ENCODE measurements at places on chromosomes 3 and 15.
A peak's percentile ranks its signal among the peaks of the same experiment; 100 is the strongest.

- DNase-seq = no peak
Observed at GRCh38 chr3:24457719-24458118, 36.9 kb downstream of the THRB start.

GRCh38 chr15:33328106-33328505 lies 17.3 kb downstream of the RYR3 start:
- no peak for DNase-seq

- no peak for DNase-seq
Observed at GRCh38 chr3:12992629-12993516, 80.4 kb downstream of the IQSEC1 start.

- DNase-seq = no peak
Observed at GRCh38 chr3:72613871-72614270, 234.4 kb downstream of the SHQ1 start.

DNA sequence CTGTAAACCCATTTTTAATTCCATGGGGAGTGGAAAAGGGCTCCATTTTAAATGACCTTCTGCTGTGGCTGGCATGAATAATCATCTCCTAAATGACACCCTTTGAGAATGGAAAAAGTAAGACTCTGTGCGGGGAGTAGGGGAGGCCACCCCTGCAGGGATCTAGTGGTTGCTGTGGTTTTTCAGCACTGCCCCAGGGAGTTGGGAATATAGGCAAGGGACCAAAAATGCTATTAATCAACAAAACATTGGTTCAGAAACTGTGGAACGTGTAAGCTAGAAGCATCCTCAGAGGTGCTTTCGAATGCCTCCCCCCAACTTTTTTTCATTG lies 30.1 kb upstream of the ADAMTS7 start:
- DNase-seq = no peak

DNA sequence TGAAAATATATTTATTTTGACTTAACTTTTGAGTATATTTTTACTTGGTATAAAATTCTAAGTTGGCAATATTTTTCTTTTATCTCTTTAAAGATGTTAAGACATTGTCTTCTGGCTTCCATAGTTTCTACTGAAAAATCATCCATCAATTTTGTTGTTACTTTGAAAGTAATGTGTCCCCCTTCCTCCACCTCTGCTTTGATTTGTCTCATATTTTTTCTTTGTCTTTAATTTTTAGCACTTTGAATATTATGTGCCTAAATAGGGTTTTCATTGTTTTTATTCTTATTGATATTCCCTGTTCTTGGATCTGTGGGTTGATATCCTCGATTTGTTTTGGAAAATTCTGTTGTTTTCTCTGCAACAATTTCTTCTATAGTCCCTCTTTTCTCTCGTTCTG lies 157.4 kb downstream of the CD47 start:
- no peak for DNase-seq

DNA sequence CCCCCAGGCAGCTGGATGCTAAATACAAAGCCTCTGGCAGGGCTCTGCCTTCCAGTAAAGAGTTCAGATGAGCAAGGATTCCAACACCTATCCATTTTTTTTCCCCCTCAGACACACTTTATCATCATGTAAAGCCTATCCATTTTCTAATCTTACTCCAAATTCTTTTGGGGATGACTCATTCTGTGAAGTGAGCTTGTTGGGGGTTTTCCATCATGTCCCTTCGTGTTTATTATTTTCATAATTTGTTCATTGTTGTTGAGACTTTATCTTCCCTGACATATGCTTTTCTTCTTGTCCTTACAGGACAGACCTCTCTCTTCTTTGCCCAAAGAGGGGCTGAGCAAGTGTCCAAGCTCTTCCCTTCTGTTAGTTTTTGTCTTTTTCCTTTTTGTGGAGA lies 34.7 kb upstream of the SH3BP5 start:
- no peak for DNase-seq

GRCh38 chr3:54967731-54968161 lies 39.9 kb upstream of the LRTM1 start:
- no peak for DNase-seq

DNA sequence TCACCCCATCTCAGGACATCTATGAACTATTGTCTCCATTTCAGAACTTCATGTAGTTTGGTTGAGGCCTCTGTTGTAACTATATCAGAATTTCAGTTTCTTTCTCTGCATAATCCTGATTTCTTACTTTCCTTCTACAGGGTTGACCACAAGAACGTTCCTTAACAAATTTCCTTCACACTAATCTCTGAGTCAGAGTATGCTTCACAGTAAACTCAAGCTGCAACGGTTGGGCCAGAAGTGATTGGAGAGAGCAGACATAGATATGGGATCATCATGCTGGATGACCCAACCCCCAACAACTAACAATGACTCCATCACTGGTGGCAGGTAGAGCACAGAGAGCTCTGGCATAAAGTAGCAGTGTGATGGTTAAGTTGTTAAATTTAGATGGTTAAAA lies 128.8 kb upstream of the OSTN start:
- DNase-seq = no peak

DNA sequence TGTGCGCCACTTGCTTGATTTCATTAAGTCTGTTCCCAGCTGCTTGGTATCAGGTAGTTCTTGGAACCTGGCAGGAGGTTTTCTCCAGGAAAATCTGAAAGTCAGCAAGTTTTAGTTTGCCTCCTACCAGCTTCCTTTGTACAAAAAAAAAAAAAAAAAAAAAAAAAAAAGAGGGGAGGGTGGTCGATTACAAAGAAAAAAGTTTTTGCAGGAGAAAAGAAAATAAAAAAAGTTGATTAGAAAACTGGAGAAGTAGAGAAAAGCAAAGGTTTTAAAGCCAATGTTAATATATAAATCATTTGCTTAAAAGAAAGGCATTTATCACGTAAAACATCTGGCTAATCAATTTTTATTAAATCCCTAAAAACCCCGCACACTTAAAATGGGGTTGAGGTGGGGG lies 5.9 kb downstream of the EPHA3 start:
- DNase-seq = no peak

DNA sequence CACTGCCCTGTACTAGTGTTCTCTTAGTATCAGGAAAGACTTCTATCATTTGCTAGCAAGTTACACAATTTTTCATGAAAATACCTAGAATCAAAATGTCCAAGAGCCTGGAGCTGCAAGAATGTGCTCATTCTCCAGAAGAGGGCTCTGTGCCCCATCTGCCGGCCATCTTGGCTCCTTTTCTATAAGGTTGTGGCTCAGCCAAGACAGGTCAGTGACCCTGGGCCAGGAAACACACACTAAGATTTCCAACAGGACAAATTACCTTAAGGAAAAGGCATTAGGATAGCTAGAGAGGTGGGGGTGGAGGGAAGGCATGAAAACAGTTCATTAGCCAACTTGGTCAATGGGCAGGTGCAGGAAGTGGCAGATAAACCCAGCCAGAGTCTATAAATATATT lies 20.7 kb downstream of the TIMP4 start:
- peak; percentile 39 for DNase-seq

DNA sequence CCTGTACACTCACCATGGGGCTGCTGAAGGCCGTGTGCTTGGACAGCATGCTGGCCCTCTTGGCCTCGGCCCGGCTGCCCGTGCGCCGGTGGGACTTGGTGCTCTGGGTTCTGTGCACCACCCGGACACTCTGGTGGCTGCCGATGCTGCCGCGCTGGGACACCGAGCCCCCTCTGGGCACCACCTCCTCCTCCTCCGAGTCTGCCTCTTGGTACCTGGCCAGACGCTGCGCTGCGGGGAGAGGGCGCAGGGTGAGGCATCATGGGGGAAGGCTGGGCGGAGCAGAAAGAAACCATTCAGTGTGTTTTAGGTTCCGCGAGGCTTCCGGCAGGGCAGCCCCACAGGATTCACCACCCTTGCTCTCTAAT lies 145.0 kb downstream of the ATP10A start:
- no peak for DNase-seq

DNA sequence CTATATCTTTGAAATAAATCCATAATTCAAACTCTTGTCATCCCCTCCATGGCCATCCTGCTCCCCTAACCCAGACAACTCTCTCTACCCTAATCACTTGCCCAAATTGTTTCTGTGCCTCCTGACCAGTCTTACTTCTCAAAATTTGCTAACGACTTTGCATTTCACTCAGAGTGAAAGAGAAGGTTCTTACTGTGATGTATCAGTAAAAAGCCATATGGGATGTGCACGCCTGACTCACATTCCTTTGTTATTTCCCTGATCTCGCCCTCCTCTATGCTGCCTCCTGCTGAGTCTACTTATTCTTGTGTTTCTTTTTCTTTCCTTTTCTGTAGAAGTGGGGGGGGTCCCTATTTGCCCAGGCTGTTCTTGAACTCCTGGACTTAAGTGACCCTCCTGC lies 487.2 kb upstream of the FRG2C start:
- DNase-seq = no peak

DNA sequence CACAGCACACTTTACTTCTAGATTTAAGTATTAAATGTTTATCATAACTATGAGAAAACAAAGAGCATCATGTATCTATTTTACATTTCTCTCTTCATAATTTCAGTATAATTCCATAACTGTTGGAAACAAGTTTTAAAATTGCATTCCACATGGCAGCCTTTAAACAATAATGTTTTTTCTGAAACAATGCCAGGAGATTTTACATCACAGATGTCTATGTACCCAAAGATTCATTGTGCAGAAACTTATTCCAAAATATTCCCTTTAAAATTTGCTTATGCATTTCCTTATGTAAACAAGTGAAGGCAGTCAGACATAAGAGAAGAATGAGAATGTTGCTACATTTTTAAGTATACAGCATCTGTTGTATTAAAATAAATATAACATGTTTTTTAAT lies 324.9 kb upstream of the COL8A1 start:
- no peak for DNase-seq

DNA sequence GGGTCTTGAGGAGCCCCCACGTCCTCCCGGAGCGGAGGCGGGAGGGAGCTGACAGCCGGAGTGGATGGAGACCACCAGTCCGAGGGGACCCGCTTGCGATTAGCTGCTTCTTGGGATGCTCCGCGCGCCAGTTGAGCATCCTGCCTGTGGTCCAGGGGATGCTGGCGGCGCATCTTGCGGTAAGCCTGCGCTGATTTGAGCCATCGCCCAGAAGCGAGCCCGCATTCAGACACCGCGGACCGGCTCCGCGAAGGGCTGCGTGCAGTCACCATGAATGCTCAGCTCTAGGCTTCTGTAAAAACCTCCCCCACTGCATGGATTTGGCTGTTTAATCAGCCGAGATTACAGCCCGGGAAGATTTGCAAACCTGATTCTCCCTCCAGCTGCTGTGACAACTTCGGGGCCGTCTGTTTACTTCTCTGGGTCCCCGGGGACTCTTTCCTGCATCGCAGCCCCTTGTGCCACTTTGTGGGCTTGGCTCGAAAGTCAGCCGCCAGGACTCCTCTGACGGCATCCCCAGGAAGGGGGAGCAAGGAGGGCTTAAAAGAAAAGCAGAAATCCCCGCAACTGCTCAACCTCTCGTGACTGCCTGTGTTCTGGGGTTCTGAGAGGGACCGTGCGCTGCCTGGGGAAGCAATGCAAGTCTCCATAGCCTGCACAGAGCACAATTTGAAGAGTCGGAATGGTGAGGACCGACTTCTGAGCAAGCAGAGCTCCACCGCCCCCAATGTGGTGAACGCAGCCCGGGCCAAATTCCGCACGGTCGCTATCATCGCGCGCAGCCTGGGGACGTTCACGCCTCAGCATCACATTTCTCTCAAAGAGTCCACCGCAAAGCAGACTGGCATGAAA lies 171.1 kb downstream of the KCNAB1 start:
- DNase-seq = no peak

- DNase-seq = peak; percentile 89
Observed at GRCh38 chr15:56537881-56538280, 72.9 kb upstream of the MNS1 start.

GRCh38 chr3:28587723-28588122 lies 239.1 kb upstream of the AZI2 start:
- DNase-seq = no peak

GRCh38 chr3:125634336-125634950 lies 39.1 kb upstream of the OSBPL11 start:
- DNase-seq = no peak

DNA sequence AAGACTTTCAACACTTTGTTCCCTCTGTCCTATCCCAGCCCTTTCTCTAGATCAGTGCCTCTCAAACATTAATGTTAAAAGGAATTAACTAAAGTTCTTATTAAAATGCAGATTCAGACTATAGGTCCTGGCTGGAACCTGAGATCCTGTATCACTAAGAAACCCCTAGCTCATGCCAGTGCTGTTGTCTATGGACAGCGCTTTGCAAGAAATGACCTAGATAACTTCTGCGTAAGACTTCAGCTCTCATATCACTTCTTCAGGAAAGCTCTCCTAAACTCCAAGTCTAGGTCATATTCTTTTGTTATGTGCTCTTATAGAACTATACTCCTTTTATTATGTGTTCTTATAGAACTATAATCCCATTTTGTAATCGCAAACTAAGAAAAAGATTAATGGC lies 67.8 kb upstream of the CDIN1 start:
- no peak for DNase-seq

DNA sequence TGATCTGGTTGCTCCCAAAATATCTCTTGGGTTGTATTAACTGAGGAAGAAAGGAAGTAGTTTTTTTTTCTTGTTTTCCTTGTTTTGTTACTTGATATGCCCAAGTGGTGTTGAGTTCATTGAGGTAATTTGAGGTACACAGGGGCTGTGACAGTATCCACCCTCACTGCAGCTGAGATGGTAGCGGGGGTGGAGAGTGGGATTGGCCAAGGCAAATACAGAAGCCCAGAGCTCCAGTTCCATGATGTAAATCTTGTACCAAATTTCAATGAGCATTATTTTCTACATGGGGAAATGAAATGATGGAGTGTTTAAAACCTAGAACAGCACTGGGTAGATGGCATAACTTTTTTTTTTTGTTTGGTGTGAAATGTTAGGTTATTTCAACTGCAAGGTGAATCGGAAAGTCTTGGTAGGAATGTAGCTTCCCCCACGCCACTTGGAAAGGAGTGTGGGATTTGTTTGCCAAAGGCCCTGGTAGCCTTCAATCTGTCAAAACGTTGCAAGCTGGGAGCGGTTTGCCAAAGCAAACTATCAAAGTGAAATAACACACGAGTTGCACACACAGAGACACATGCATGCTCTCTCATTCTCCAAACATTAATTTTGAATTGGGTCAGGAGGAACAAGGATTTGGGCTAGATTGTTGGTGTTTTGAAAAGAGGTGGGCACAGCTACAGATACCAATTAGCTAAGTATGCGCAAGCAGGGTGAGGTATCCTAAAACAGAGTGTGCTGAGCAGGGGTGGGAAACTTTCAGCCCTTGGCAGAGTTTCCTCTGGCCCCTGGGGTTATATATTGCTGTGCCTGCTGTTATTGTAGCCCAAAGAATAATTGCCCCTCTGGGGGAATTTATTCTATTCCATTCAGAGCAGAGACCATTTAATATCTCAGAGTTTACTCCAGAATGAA lies 34.6 kb downstream of the THSD4 start:
- no peak for DNase-seq

DNA sequence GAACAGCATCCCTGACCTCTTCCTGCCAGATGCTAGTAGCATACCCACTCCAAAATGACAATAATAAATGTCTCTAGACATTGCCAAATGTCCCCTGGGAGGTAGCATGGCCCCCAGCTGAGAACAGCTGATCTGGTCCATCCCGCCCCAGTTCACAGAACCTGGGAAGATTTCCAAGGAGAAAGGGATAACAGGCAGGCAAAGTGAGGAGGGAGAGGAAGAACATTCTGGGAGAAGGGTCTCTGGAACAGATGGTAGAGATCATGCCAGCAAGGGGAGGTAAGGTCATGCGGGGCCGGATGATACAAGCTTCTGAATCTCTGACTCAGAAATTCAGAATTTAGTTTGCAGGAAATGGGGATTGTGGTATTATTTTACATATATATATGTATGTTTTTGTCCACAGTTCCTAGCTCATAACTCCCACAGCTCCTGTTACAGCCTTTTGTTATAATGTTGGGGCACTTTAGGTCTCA lies 192.7 kb downstream of the SUCLG2 start:
- no peak for DNase-seq

- no peak for DNase-seq
Observed at GRCh38 chr15:80159811-80160569, 7.2 kb downstream of the FAH start.
